Kidney capillary endothelial cell (primary cell): ENCODE measurements at places on chromosomes 5 and 9.

- no peak for DNase-seq
Observed at GRCh38 chr5:67311208-67311607, 114.6 kb upstream of the CD180 start.

DNA sequence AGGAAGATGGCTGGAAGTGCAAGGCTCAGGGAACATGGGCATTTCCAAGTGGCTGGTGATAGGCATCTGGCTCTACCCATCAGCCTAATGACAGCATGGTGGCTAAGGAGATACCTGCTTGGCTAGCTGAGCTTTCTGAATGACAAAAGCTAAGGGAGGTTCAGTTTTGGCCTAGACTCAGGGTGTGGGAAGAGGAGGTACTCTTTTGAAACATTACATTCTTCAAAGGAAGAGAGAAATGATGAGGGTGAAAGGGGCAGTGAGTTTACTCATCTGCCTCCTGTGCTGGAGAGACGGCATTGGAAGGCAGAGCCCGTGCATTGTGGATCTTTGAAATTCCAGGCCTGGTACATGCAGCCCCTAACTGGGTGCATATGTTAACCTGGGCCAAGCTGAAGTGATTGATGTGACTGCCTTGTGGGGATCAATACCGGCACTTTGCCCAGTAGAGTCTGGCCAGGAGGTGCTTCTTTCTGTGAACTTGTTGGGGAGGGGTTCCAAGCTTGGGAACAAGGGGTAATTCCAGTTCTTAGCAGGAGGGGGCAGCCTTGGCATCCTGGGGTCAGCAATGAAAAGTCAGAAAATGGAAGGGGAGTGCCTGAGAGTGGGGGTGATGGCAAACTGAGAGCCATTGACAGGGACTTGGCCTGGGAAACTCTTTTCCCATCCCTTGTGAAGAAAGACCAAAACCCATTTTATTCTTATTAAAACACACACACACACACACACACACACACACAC is 108.6 kb downstream of the ACER2 start:
- peak; percentile 9 for DNase-seq

- DNase-seq, result no peak
Observed at GRCh38 chr5:69010476-69010875, 83.3 kb upstream of the SLC30A5 start.

DNA sequence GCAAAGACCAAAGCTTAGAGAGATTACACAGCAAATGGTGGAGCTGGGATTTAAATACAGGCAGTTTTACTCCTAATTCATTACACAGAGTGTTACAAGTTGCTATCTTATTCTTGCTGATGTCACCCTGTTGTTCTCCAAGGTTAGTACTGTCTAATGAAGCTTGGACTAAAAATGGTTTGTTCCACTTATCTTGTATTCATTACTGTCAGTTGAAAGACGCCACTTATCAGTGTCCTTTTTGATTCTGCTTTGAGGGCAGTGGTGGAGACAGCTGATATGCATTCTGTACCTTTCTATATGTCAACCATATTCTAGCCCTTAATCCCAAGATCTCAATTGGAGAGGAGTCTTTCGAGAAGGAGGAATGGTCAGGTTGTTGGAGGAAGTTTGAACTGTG is 14.0 kb upstream of the DENND4C start:
- DNase-seq, result no peak

DNA sequence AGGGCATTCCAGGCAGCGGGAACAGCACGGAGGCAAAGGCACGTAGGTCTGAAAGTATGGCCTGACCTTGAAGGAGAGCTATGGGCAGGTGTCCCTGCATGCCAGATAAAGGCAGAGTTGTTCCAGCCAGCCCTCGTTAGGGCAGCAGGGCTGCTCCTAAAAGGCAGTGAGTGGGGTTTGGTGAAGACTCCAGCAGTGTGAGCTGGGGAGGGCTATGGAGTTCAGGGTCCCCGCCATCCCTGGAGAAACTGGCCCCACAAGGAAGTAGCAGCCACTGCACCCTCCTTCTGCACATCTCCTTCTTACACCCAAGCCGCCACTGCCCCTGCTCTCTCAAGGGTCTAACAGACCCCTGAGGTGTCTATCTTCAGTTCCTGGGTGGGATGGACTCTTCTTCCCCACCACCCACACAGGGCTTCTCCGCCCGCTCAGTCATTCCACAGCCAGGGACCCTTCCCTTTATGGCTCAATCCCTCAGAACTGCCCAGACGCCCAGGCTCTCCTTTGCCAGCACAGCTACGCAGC is 1.4 kb downstream of the AKNA start:
- DNase-seq, result no peak

DNA sequence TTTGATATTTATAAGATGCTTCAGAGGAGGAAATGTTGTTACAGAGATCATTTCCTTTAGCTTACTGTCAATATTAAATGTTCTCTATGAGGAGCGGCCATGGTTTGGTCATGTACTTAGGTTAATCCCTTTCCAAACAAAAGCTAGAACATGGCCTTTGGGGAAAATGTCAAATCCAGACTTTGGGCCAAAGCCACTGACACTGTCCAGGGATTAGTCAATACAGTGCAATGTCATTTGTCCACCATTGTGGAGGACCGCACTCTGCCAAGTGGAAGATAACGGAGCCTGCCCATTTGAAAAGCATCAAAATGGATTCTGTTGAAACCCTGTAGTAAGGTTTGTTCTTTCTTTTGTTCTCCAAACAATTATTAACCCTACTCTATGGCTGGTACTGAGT is 50.1 kb downstream of the FRMPD1 start:
- no peak for DNase-seq

DNA sequence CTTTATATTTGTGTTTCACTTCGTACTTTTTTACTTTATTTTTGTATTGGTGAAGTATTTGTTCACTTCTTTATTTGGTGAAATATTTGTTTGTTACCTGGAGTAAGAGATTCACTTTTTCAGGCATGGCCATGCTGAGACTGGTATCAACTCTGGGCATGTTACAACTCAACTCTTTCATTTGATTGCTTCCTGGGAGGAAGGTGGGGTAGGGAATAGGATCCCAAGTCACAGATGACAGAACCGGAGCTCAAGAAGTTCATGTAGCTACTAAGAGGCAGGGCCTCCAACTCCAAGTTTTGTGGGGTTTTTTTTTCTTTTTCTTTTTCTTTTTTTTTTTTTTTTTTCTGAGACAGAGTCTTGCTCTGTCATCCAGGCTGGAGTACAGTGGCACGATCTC is 6.1 kb upstream of the ADGRD2 start:
- DNase-seq, result no peak

DNA sequence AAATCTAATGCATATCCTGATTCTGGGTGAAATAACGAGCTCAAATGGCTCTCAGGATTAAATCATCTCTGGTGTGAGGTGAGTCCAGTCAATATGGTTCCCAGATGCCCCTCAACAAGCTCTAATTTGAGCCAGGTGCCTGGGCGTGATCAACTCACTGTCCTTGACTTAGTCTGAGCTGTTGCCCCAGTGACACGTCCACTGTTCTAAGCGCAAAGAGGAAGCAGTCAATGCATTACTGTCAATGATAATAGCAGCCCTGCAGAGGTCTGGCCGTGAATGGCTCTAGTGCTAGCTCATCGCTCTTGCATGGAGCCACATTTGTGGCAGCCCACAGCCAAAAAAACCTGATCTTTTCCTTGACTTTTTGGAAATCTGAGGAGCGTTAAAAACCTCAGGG is 128.6 kb upstream of the EFNA5 start:
- DNase-seq, result no peak

GRCh38 chr9:132026932-132027585 is 52.6 kb downstream of the MED27 start:
- DNase-seq, result no peak

DNA sequence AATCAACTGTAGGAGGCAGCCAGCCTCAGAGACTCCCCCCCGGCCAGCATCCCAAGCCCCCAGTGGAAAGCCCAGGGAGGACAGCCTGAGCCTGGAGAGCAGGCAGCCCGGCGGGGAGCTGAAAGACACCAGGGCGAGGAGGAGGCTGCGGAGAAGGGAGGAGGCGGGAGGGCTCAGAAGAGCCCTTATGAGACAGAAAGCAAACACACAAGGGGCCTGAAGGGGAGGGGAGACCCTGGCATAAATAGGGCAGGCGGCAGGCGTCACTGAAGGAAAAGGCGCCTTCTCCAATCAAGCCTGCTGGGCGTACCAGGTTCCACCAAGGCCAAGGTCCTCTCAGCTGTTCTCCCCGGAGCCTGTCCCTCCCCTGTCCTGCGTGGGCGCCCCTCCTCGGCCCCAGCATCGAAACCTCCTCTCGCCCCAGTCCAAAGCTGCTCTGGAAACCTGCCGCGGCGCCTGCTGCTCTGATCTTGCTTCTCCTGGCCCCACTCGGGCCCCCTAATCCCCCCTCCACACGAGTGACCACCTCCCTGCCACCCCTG is 1.3 kb downstream of the SLC9A3 start:
- DNase-seq, result no peak

DNA sequence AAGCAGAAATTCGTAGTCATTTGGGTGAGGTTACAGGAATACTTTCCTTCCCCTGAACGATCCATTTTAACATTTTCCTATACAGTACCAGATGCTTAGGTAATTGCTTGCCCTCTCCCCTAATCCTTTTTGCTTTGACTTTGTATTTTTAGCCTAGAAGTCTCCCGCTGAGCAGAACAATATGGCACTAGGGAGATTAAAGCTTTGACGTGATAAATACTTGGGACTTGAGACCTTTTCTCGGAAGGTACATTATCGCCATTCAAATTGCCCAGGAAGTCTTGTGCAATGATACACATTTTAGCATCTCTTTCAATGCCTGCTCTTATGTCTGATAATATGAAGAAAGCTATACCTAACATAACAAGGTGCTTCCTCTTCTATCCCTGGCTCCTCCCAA is 22.9 kb upstream of the SPATA31C2 start:
- no peak for DNase-seq
